ENCODE measurements at places on chromosomes 5 and 9.

- DNase-seq: no peak
These were observed 6.8 kb upstream of the ASB6 start for GRCh38 chr9:129648764-129649115.

DNA sequence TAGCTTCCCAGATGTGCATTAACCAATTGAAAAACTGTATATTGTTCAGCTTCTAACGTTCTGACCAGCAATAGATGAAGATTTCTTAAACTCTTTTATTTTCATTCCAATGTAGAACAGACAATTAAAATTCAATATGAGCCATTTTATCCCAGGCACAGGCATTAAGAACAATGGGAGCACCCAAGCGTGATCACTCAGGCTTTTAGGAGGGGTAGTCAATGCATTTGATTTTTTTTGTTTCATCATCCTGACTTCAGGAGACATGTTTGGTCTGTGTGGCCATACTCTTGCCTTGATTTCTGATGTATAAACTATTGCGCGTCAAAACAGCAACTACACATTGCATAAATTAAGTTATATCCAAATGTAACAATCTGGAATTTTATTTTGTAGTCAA, 653.0 kb upstream of the RORB start:
- DNase-seq: no peak

DNA sequence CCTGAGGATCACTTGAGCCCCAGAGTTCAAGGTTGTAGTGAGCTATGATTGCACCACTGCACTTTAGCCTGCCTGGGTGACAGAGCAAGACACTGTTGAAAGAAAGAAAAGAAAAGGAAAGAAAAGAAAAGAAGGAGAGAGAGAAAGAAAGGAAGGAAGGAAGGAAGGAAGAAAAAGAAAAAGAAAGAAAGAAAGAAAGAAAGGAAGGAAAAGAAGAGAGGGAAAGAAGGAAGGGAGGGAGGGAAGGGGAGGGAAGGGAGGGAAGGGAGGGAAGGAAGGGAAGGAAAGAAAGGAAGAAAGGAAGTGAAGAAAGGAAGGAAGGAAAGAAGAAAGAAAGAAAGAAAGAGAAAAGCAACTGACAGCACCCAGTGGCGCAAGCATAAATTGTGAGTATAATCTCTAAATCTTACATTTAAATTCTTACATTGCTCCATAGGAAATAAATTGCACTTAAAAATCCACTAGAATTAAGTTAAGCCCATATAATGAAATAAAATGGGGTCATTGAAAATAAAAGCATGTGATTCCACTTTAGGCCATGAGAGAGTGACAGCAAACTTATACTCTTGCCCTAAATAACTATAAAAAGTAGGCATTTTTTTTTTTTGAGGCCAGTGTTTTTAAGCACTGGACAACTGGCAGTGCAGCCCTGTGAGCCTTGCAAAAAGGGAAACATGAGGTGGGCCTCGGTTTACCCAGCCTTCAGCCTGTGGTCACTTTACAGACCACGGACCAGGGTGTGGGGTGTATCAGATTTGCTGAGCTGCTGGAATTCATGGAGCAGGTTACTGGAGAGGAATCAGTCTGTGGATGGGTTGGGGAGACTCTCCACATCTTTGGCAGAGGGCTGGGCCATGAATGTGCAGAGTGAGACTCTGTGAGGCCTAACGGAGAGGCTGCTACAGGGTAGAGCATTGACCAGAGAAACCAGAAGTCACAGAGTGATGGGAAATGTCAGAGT, 175.5 kb downstream of the TTLL11 start:
- no peak for DNase-seq

- DNase-seq: no peak
These were observed 137.4 kb downstream of the SCAMP1 start for GRCh38 chr5:78497573-78498533.

DNA sequence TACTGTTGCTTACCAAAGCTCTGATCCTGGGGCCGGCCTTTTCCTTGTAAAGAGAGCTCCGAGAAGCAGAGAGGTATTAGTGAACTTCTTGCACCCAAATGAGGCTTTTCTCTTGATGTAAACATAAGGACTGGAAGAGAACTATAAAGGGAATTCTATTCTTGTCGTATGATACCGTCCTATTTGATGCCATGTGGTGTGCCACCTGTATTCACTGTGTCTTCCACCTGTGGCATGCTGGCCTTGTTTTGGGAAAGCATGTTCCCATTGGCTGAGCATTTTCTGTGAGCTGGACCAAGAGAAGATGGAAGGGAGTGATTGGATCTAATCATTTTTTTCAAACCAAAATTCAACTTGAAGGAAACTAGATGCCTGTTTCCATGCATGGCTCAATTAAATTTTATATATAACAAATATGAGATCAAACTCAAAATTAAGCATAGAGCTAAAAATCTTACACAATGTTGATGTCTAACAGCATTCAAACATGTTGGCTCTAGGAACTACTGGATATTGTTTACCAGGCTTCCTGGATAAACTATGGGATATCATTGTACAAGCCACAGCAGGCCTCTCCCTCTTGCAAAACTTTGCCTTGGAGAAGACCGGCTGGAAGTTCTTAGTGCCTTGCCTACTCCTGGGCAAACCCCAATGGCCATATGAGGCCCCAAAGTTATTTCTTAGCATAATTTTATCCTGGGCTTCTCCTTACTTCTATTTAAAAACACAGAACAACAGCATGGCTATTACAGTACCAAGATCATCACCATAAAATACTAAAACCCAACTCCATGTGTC, 115.3 kb downstream of the TSSK1B start:
- no peak for DNase-seq

GRCh38 chr5:24767086-24767485, 122.3 kb upstream of the CDH10 start:
- DNase-seq: no peak

DNA sequence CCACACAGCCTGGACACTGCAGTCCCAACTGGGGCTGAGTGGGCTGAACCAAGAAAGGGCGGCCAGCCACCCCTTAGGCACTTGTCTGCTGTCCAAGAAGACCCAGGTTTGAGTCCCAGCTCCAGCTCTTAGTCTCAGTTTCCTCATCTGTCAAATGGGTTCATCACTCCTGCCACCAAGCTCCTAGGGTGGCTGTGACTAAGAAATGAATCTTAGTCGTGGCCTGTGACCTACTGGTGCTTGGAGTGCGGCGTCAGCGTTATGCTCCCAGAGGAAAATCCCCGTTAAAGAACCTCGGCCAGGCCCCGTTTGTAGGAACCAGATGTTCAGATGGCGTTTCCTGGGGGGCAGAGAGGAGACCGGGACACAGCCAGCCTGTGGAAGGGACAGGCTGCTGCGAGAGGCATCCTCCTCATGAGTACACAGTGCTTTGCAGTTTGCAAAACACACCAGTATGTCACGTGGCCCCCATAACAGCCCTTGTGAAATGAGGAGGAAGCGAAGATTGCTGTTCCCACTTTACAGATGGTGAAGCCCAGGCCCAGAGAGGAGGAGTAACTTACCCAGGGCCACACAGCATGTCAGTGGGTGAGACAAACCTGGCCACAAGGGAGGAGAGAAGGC, 3.3 kb downstream of the FIBCD1 start:
- DNase-seq: no peak

DNA sequence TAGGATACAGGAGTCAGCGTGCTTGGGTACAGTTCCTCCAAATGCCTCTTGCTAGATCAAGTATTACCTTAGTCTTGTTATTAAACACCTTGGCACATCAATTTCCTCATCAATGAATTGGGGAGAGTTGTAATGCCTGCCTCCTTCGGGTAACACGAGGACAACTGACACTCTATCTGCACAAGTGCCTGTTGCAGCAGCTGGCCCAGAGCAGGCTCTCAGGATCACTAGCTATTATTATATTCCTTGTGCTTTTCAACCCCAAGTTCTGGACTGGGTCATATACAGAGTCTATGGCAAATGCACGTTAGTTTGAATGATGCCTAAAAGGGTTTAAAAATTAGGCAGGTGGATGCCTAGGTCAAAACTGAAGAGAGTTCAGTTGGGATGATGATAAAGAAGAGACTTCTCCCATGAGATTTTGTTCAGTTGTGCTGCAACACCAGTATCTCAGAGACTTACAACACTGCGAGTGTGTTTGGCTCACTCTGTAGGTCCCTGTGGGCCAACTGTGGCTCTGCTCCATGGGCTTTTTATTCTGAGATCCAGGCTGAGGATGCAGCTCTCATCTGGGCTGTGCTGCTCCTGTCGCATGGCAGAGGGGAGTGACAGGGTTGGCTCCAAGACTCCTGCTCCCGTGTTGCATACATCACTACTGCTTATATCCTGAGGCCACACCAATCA, 41.1 kb upstream of the TEX48 start:
- no peak for DNase-seq

- DNase-seq: no peak
These were observed 77.2 kb downstream of the MRPS30 start for GRCh38 chr5:44885903-44886302.

- peak; percentile 55 for DNase-seq
These were observed 12.8 kb downstream of the NOTCH1 start for GRCh38 chr9:136532799-136533774.
